ENCODE measurements at places on chromosomes 1 and 21. TPM values are rescaled to one million over a fixed set of nuclear protein-coding genes. Genes with fewer than 3 reads are reported as not detected.

- H3K4me1 ChIP-seq = no peaks in the 10 kb centered on the region
- H3K4me3 ChIP-seq = no peak overlapping the region
- H3K36me3 ChIP-seq = no peaks in the 10 kb centered on the region
- DNase-seq = no peak
- H3K27me3 ChIP-seq = no peaks in the 10 kb centered on the region
- no peak overlapping the region for H3K27ac ChIP-seq
These were observed 428.4 kb downstream of the BRINP3 start for GRCh38 chr1:190049314-190049713.

The TEKT2 gene
- total RNA-seq = 1.7 TPM

The MGST3 gene
- 44.8 TPM for total RNA-seq

GRCh38 chr1:160353223-160353622 is 10.0 kb downstream of the NCSTN start:
- DNase-seq = no peak
- no peaks in the 10 kb centered on the region for H3K27me3 ChIP-seq
- H3K4me1 ChIP-seq = no peaks in the 10 kb centered on the region
- H3K36me3 ChIP-seq = peaks cover 67% of the 10 kb centered on the region
- H3K27ac ChIP-seq = no peak overlapping the region

GRCh38 chr1:98881901-98882300 is 122.8 kb downstream of the PLPPR5 start:
- no peak for DNase-seq
- H3K4me1 ChIP-seq = no peaks in the 10 kb centered on the region
- H3K4me3 ChIP-seq = no peak overlapping the region
- no peak overlapping the region for H3K27ac ChIP-seq
- no peaks in the 10 kb centered on the region for H3K36me3 ChIP-seq
- no peaks in the 10 kb centered on the region for H3K27me3 ChIP-seq

DNA sequence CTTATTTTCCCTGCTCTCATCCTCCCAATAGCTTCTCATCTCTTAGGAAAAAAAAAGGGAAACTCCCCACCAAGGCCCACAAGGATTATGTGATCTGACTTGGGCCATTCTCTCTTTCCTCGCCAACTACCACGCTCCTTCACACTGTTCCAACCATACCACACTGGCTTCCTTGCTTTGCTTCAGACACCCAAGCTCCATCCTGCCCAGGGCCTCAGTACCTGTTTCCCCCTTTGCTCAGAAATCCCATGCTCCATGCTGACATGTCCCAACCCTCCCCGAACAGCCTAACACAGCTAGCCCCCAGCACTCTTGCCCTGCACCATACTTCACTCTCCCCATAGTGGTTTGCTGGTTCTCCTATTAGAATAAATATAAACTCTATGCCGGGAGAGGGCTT is 39.2 kb downstream of the MAB21L3 start:
- H3K27ac ChIP-seq = no peak overlapping the region
- H3K4me1 ChIP-seq = peaks cover 26% of the 10 kb centered on the region
- H3K36me3 ChIP-seq = no peaks in the 10 kb centered on the region
- no peaks in the 10 kb centered on the region for H3K27me3 ChIP-seq
- DNase-seq = no peak

The OXCT2 gene
- total RNA-seq = not detected

The PLK3 gene
- 11.8 TPM for total RNA-seq
